Sigmoid colon (tissue), 7 donors: ENCODE measurements at places on chromosomes 12 and 14. TPM values are rescaled to one million over a fixed set of nuclear protein-coding genes. Genes with fewer than 3 reads are reported as not detected.

GRCh38 chr12:76180401-76181277 is 96.2 kb upstream of the NAP1L1 start:
- no peaks in the 10 kb centered on the region for H3K27me3 ChIP-seq
- no peaks in the 10 kb centered on the region for H3K36me3 ChIP-seq
- H3K27ac ChIP-seq, result no peak overlapping the region

The SCNN1A gene
- 7.2 TPM for total RNA-seq

- no peaks in the 10 kb centered on the region for H3K4me1 ChIP-seq
- no peaks in the 10 kb centered on the region for H3K27me3 ChIP-seq
- H3K36me3 ChIP-seq, result no peaks in the 10 kb centered on the region
- no peak overlapping the region for H3K27ac ChIP-seq
These were observed 4.5 kb downstream of the DAO start for GRCh38 chr12:108884116-108885012.

GRCh38 chr12:98828802-98829600 is 183.9 kb downstream of the APAF1 start:
- no peak overlapping the region for H3K27ac ChIP-seq
- no peaks in the 10 kb centered on the region for H3K27me3 ChIP-seq
- DNase-seq, result no peak
- no peaks in the 10 kb centered on the region for H3K4me1 ChIP-seq
- H3K36me3 ChIP-seq, result no peaks in the 10 kb centered on the region
- H3K4me3 ChIP-seq, result no peak overlapping the region

DNA sequence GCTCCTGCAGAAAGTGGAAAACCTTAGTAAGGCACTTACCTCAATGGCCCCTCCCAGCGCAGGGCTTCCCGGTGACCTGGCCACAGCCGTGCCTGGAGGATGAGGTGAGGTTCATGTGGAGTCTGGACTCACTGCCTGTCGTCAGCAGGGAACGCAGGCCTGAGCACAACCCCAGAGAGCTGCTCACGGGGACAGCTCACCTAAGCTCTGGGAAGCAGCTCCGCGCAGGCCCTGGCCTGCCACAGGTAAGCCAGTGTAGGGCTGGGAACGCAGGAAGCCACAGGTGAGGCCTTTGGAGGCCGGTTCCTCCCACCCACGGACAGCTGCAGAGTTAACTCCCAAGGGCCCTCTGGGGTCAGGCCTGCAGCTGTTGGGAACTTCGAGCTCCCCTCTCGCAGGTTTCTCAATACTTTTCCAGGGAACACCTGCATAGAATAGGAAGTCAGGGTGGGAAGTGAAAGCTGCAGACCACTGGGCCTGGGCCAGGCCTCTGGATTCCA is 32.7 kb downstream of the ANAPC7 start:
- H3K4me3 ChIP-seq, result no peak overlapping the region
- DNase-seq, result no peak
- no peak overlapping the region for H3K27ac ChIP-seq
- H3K36me3 ChIP-seq, result no peaks in the 10 kb centered on the region

GRCh38 chr14:34722723-34723545 is 8.5 kb upstream of the CFL2 start:
- H3K4me3 ChIP-seq, result no peak overlapping the region
- H3K27ac ChIP-seq, result no peak overlapping the region
- H3K36me3 ChIP-seq, result no peaks in the 10 kb centered on the region
- peaks cover 10% of the 10 kb centered on the region for H3K4me1 ChIP-seq
- peak; percentile 67 for DNase-seq
- H3K27me3 ChIP-seq, result no peaks in the 10 kb centered on the region

The SPTLC2 gene
- total RNA-seq, result 16.5 TPM

GRCh38 chr14:92792885-92793284 is 1.2 kb upstream of the GOLGA5 start:
- H3K4me1 ChIP-seq, result peaks cover 22% of the 10 kb centered on the region
- H3K36me3 ChIP-seq, result peaks cover 7% of the 10 kb centered on the region
- H3K27ac ChIP-seq, result peak overlapping the region; percentile 92
- H3K27me3 ChIP-seq, result no peaks in the 10 kb centered on the region
